Thoracic aorta endothelial cell (primary cell): ENCODE measurements at places on chromosomes 11 and 22. TPM values are rescaled to one million over a fixed set of nuclear protein-coding genes. Genes with fewer than 3 reads are reported as not detected.

BCL2L13 gene
- 56.2 and 57.6 TPM in 2 replicates for total RNA-seq

PTGDR2 gene
- total RNA-seq = under 0.01 TPM in 1 of 2 replicates, not detected in the other

OR5D16 gene
- total RNA-seq = not detected in 2 replicates

LGR4 gene
- 11.6 and 15.3 TPM in 2 replicates for total RNA-seq

TRIM34 gene
- 8.0 and 10.6 TPM in 2 replicates for total RNA-seq

CCDC73 gene
- total RNA-seq = not detected in 2 replicates

A4GALT gene
- total RNA-seq = 10.6 and 12.4 TPM in 2 replicates

ST14 gene
- total RNA-seq = not detected in 2 replicates

GPHA2 gene
- not detected in 2 replicates for total RNA-seq

SLC22A9 gene
- not detected in 2 replicates for total RNA-seq

OR8G5 gene
- total RNA-seq = not detected in 2 replicates

KCNK4 gene
- total RNA-seq = 0.07 TPM in 1 of 2 replicates, not detected in the other

BTBD18 gene
- not detected in 2 replicates for total RNA-seq

SERHL2 gene
- 1.3 and 1.4 TPM in 2 replicates for total RNA-seq

CYP2D6 gene
- total RNA-seq = 0.13 and 0.22 TPM in 2 replicates

ZNF143 gene
- 24.9 and 28.2 TPM in 2 replicates for total RNA-seq
